GM03348 (cell line): ENCODE measurements at places on chromosomes 11 and 22.

- no peak for DNase-seq
These were observed 11.1 kb downstream of the OR5B3 start for GRCh38 chr11:58395581-58395980.

DNA sequence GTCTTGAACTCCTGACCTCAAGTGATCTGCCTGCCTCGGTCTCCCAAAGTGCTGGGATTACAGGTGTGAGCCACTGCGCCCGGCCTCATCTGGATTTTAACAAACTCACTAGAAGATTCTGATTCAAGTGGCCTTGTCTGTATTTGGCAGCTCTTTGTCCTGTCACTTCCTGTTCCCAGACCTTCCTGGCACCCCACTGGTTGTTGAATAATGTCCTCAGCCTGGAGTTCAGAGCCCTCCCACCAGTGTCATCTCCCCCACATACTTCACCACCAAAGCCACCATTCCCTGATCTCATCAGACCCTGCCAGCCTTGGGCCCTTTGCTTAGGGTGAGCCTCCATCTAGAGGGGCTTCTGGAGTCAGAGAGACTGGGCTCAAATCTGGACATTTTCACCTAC, 3.3 kb downstream of the PELI3 start:
- no peak for DNase-seq

- no peak for DNase-seq
These were observed 9.2 kb downstream of the MAPK1 start for GRCh38 chr22:21858025-21858764.

DNA sequence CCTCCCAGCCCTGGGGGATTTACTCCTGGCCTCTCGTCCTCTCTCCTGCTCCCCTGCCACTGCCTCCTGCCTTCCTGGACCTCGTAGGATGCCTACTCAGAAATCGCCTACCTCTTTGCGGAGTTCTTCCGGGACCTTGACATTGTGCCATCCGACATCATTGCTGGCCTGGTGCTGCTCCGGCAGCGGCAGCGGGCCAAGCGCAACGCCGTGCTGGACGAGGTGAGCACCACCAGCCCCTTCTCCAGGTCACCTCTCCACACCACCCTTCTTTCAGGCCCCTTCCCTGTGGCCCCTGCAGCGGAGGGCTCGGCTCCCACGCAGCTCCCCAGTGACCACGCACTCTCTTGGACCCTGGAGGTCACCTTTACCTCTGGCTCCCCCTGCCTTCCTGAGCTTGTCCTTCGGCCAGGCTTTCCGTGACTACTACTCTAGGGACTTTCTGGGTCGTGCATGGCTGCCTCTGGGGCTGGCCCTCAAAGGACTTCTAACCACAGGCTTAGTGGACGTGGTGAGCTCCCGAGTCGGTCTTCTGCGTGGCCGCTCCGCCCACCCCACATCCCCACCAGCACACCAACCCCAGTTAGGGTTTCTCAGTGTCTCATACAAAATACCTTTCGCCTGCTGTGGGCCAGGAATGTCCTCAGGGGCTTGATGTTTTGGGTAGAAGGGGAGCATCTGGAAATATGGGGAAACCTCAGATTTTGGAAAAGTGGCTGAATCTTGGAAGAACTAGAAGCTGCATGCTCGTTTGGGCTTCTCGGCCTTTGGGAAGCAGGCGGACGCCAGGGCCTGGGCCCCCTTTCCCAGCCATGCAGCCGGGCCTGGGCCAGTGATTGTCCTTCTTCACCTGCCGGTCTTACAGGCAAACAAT, 24.1 kb upstream of the MYRF start:
- no peak for DNase-seq

- no peak for DNase-seq
These were observed 115.2 kb downstream of the CEP164 start for GRCh38 chr11:117442869-117443239.

DNA sequence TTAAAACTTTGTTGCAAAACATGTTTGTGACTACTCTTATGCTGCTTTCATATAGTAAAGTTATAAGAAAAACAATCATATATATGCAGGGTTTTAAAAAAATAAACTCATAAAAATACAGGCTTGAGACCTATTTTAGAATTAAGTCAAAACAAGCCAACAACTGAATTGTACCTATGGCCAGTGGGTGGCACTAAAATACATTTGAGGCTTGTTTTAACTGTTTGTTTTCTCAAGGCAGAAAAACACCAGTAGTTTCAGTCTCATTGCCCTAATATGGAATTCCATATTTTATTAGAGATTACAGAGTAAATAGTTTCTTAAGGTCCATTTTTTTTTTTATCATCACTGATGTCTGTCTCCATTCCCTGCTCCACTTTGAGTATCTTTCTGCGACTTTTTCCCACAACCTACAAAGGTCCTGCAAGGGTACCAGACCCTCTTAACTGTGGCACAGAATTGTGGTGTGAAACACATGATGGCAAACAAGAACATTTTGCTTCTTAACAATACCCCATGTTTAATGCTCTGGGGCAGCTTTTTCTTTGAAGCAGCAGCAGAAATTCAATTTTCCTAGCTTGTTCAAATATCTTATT, 8.5 kb upstream of the CCDC89 start:
- DNase-seq = peak; percentile 52

GRCh38 chr11:40716344-40717130, 742.9 kb downstream of the LRRC4C start:
- no peak for DNase-seq

GRCh38 chr11:64716473-64717267, 6.3 kb downstream of the NRXN2 start:
- no peak for DNase-seq

- peak; percentile 64 for DNase-seq
These were observed 18.1 kb downstream of the POLA2 start for GRCh38 chr11:65279741-65280440.

- no peak for DNase-seq
These were observed 9.3 kb upstream of the MS4A15 start for GRCh38 chr11:60747359-60747873.

DNA sequence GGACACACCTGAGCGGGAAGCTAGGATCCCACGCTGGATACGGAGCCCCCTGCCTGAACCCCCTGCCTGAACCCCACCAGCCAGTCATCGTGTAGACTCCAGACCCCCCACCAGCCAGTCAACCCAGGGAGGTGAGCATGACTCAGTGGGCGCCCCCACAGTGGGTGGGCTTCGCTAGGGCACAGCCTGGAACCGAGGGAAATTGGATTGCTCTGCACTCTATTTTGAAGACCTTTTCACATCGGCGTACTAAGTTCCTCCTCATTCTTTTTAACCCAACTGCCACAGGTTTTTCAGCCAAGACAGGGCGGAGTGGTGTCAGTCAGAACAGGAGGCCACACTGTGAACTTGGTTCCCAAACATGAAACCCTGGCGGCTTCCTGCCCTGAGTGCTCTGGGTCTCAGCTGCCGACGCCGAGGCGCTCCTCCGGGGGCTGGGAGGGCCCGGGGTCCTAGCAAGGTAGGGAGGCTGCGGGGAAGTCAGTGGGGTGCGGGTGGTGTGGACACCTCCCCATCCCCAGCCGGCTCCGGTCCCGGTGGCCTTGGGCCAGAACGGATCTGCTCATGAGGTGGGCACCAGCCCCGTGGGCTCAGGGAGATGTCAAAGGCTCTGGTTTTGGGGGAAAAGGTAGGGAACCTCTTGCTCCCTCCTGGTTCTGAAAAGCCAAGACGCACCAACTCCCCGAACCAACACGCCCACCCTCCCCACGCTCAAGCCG, 57.0 kb downstream of the BRD1 start:
- DNase-seq = no peak

DNA sequence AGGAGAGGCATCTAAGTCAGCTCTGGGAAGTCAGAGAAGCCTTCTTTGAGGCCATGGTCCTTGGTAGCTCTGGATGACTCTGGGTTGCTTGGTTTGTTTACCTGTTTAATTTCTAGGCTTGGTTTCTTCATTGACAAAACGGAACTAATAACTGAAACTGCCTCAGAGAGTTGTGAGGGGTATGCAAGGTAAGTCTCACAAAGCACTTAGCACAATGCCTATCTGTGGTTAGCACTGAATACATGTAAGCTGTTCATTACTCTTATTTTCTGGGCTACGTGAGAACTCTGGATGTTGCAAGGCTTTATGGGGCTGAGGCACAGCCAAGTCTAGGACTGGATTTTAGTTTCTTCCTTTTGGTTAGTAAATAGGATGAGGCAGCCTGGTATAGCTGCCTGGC, 225.8 kb upstream of the NCAM1 start:
- DNase-seq = no peak

DNA sequence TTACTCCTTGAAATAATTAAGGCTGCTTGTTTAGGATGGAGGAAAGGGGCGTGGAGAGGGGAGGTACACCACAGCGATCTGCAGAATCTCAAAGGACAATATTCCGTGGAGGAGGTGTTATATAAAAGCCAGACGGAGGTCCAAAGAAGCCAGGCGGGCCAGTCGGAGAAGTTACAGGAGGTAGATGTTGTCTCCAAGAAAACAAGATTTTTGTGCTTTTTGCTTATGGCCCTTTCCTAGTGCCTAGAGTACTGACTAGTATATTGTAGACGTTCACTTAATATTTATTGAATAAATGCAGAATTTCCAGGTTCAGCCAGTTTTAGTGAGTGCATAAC, 761 bp downstream of the ZDHHC13 start:
- DNase-seq = no peak

DNA sequence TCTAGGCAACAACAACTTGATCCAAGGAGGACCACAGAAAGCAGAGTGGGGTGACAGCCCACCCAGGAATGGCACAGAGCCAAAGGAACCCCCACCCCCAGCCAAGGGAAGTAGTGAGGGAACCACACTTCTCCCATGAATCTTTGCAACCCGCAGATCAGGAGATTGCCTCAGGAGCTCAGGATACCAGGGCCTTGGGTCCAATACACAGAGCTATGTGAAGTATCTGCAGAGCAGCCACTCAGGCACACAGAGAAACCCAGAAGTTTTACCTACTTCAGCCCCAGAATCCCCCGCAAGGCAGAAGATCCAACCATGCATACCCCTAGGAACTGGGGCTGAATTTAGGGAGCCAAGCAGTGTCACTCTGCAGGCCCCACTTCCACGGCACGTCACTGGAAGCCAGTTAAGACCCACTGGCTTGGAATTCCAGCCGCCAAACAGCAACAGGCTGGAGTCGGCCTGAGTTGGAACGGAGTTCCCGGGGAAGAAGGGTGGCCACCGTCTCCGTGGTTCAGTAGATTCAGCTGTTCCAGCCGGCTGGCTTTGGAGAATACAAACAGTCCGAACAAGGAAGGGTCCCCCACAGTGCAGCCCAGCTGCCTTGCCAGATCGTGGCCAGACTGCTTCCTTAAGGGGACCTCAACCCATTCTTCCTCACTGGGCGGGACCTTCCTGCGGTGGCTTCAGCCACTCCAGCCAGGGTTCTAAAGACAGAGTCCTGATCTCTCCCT, 174.1 kb downstream of the TTC28 start:
- no peak for DNase-seq

DNA sequence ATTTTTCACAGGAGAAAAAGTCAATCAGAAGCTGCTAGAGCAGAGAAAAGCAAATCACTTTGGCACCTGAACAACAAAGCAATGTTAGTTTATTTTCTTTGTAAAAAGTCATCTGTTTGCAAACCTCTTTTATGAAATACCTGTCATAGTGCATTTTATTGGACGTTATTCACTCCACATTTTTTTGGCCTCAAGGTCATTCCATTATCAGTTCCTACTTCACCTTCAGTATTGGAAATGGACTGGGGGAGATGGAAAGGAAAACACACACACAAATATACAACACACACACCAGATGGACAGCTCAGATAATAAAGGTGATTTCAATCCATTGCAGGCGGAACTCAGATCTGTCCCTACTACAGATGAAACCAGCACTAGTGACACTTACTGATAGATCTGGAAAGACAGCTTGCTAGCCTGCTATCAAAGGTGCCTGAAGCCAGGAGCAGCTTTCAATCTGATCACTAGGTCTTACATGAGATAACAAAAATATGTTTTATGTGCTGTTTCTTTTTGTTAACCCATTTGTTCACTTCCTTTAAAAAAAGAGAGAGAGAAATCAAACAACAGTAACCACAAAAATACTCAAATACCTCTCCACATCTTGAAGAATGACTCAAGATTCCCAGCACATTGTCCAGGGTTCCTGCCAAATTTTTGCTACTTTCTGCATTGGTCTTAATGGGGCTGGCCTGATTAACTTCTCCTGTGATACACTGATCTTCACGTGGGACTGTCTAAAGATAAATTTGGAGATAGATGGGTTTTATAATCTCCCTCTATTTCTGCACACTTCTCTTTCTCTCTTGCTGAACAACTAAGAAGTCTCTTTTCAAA, 844.3 kb upstream of the TENM4 start:
- DNase-seq = no peak

- no peak for DNase-seq
These were observed 7.1 kb downstream of the CD44 start for GRCh38 chr11:35146074-35146521.

- DNase-seq = peak; percentile 63
These were observed 47.6 kb upstream of the PARVG start for GRCh38 chr22:44133161-44133560.

GRCh38 chr11:129167315-129167714, 24.8 kb downstream of the ARHGAP32 start:
- no peak for DNase-seq

- DNase-seq = no peak
These were observed 17.9 kb upstream of the TPH1 start for GRCh38 chr11:18063862-18064434.

DNA sequence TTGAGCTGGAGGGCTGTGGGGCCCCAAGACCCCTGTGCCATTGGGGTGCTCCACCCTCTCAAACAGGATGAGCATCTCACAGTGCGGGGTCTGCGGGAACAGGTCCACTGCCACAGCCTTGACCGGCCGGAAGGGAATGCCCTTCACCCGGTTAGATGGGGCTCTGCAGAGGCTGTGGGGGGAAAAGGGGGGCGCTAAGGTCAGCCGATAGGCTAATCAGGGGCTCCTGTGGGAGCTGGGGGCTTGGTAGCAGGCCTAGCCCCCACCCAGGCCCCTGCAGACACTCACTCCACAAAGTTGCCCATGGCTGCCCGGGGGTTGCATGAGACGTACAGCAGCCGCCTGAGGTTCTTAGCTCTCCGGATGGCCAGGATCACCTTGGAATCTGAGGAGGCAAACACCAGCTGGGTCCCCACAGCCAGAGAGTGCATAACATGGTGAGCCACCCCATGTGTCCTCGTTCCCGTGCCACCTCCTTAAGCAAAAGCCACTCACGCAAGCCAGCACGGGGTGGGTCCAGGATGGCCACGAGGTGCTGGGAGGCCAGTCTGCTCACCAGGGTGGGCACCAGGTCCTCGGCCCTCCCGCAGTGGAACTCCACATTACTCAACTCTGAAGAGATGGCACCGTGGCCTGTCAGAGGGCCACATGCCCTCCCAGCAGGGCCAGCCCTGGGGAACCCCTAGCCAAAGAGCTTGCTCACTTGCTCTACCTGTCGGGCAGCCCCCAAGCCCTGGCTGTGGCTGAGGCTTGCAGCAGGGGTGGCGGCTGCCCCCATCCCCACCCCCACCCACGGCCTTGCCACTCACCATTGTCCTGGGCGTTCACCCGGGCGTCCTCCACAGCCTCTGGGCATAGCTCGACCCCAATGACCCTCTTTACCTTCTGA, 3.0 kb upstream of the RANBP1 start:
- DNase-seq = no peak

GRCh38 chr11:7673724-7674434, 579 bp upstream of the CYB5R2 start:
- DNase-seq = no peak

GRCh38 chr22:36775586-36775963, 344 bp downstream of the IFT27 start:
- no peak for DNase-seq

GRCh38 chr11:111569476-111569875, 29.0 kb downstream of the LAYN start:
- peak; percentile 11 for DNase-seq

GRCh38 chr11:109193880-109194279, 228.1 kb upstream of the C11orf87 start:
- no peak for DNase-seq
